ENCODE measurements at places on chromosomes 2 and 18. TPM values are rescaled to one million over a fixed set of nuclear protein-coding genes. Genes with fewer than 3 reads are reported as not detected.

The TMEM150A gene
- polyA plus RNA-seq = 7.4 TPM

The HES6 gene
- 59.2 TPM for polyA plus RNA-seq

The REG3A gene
- polyA plus RNA-seq = not detected

The ITPRIPL1 gene
- 1.5 TPM for polyA plus RNA-seq

The PARD6G gene
- 1.8 TPM for polyA plus RNA-seq

The LYPD6 gene
- polyA plus RNA-seq = 1.8 TPM

The ELAC1 gene
- polyA plus RNA-seq = 8.1 TPM

Data from sigmoid colon (tissue), 7 donors.